ENCODE measurements at places on chromosomes 4 and X. TPM values are rescaled to one million over a fixed set of nuclear protein-coding genes. Genes with fewer than 3 reads are reported as not detected.

CT45A10 gene
- 1.8 TPM for total RNA-seq

- no peak for DNase-seq
Observed at GRCh38 chrX:15549189-15550012, 48.8 kb downstream of the BMX start.

- DNase-seq, result no peak
Observed at GRCh38 chrX:1507511-1508463, 29.2 kb downstream of the P2RY8 start.

FGA gene
- total RNA-seq, result not detected

GRCh38 chrX:46884799-46885198 is 27.4 kb upstream of the JADE3 start:
- no peak for DNase-seq

GRCh38 chrX:41857670-41858069 is 65.7 kb downstream of the CASK start:
- DNase-seq, result no peak

- DNase-seq, result no peak
Observed at GRCh38 chr4:39664828-39665731, 26.4 kb upstream of the SMIM14 start.

GRCh38 chrX:110402091-110402849 is 43.6 kb downstream of the RTL9 start:
- DNase-seq, result peak; percentile 47

DNA sequence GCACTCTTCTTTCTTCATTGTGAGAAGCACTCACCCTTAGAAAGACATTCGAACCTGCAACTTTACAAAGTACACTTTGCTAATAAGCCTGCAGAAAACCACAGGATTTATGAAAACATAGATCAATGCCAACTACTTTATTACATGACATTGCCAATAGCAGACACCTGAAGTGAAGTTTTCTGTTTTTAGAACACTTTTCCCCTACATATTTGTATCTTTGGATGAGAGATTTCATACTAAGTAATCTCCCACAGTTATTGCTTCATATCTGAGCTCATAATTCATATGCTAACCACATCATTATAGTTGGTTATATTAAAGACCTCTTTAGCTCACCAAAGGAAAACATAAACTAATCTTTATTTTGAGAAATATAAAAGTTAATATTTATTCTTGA is 276.5 kb upstream of the CTSO start:
- DNase-seq, result no peak

Measured in Daoy (cell line).